ENCODE measurements at places on chromosomes 2 and 18.

GRCh38 chr2:86225581-86225980, 26.3 kb downstream of the MRPL35 start:
- DNase-seq = no peak

DNA sequence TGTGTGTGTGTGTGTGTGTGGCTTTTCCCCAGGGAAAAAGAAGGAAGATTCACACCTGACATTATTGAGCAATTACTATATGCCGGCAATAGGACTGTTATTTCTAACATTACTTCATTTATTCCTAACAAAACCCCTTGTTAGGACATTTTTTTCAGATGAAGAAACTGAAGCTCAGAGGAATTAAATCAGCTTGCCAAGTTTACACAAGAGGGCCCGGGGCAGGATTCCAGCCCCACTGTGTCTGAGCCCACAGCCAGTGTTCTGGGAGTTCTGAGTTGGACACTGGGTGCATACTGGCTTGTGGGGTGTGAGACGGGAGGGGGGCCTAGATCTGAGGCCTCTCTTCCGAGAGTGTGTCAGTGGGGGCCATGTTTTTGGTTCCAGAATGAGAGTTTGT, 9.9 kb downstream of the TOGARAM2 start:
- DNase-seq = no peak

DNA sequence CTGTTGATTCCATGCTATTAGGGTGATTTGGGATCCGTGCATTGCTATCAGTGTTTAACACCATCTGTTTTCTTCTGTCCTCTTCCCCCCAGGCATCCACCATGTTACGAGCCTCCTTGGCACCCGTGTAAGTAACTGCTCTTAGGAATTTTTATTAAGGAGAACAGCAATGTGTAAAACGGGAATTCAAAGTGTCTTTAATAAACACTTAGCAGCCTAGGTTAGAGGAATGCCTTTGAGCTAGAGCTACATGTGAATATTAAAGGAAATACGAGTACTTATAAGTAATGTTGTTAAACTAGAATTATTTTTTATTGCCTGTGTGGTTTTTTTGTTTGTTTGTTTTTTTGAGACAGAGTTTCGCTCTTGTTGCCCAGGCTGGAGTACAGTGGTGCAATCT, 58.1 kb downstream of the ARMC9 start:
- no peak for DNase-seq

DNA sequence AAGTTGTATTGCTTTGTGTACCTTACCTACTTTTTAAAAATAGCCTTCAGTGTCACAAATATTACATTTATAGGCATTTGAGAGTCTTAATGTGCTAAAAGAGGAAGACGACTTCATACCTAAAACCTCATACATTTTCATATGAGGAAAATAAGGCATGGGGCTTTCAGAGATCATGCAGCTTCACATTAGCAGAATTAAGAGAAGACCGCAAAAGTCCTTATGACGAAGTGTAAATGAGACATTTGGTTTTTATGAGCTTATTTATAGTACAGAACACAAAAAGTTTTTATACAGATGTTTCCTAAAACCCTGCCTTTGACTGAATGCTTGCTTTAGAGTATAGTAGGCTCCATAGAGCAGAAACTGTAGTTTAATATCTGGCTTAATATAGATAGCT, 10.1 kb upstream of the CCDC138 start:
- no peak for DNase-seq

GRCh38 chr18:49921318-49921985, 108.1 kb upstream of the ACAA2 start:
- no peak for DNase-seq

- DNase-seq = no peak
Measured at GRCh38 chr2:108297436-108298141, 8.9 kb downstream of the SULT1C2 start.

GRCh38 chr18:12000072-12000659, 18.9 kb downstream of the IMPA2 start:
- DNase-seq = no peak

GRCh38 chr2:15355386-15355785, 205.7 kb downstream of the NBAS start:
- DNase-seq = no peak

GRCh38 chr2:115386465-115386864, 944.0 kb downstream of the DPP10 start:
- DNase-seq = no peak

- DNase-seq = no peak
Measured at GRCh38 chr2:17813742-17814473, 2.4 kb upstream of the MSGN1 start.

DNA sequence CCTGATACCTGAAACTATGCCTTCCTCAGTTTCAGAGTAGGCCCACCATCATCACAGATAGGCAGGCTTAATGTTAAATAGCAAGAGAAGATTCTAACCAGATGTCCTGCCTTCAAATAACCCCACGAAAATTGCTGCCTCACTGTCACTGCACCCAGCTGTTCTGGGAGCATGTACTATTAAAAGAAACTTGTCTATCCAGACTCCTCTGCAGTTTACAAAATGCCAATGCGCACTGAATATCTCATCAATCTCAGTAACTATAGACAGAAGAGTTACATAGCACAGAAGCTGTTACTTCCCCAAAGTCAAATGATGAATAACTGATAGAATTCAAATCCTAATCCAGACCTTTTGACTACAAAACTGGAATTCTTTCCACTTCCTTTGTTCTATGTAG, 43.9 kb downstream of the WDR75 start:
- DNase-seq = no peak

DNA sequence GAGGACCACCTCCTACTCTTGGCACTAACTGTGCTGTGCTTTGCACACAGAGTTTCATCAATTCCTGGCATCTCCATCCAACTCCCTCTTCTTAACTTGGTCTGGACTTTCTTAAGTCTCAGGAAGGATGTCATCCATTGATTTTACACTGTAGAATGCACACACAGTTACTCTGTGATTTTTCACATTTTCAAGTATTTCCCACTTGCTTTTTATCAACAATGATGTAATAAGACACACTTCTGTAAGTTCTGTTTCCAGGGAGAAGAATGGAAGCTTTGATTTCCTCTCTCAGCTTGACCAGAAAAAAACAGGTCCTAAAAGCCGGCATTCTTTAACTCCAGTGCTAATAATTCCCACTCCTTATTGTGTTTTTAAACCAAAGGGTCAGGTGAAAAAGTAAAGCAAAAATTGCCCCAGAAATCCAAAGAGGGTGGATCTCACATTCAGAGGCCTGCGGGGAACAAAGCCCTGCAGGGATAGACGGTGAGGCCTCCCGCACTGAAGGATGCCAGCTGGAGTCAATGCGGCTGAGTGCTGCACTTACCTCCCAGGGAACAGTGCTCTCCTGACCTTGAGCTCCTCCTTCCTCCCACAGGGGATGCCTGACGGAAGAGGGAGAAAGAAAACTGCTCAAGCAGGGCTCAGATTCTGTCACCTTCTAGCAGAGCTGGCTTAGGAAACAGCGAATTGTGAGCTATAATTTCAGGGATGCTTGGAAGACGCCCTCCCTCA, 83.1 kb downstream of the PDCL3 start:
- peak; percentile 89 for DNase-seq

DNA sequence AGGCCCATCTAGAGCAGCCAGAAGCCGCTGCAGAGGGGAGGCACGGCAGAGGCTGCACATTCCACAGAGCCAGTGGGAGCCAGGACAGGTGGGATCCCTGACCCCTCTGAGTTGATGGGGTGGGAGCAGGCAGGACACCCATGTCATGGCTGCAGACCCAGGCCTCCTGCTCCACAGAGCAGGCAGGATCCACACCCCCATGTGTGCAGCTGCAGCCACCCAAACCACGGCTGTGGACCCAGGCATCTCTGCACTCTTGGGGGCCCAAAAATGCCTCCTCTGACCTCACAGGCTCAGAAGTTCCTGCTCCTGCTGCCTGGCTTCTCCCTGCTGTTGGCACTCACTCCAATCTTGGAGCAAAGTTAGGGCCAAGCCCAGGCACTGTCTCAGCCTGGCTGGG, 112.3 kb upstream of the TMEM18 start:
- no peak for DNase-seq

- DNase-seq = peak; percentile 44
Measured at GRCh38 chr2:172285010-172285621, 142.3 kb upstream of the ITGA6 start.

GRCh38 chr2:27194538-27195354, 17.1 kb upstream of the ATRAID start:
- DNase-seq = no peak

GRCh38 chr18:56462276-56462675, 176.1 kb downstream of the TXNL1 start:
- DNase-seq = no peak

DNA sequence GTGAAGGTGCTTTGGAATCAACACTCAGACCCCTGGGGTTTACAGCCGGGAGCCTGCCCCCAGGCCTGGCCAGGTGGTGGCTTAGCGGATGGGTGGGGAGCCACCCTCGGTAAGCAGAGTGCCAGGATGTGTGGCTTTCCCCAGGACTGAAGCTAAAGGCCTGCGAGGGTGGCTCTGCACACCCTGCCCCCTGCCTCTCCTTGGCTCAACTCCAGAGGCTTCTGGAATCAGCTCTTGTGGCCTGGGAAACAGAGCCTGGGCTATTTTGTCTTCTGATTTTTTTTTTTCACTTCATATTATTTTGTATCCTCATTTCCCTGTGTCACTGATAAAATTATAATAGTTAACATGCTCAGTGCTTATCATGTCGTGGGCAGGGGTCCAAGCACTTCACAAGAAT, 79.8 kb downstream of the RHOB start:
- no peak for DNase-seq

Measured in NCI-H2227 treated with DMSO at 0.1 percent for 48 hours (cell line).